ENCODE measurements at places on chromosomes 6 and 20.

DNA sequence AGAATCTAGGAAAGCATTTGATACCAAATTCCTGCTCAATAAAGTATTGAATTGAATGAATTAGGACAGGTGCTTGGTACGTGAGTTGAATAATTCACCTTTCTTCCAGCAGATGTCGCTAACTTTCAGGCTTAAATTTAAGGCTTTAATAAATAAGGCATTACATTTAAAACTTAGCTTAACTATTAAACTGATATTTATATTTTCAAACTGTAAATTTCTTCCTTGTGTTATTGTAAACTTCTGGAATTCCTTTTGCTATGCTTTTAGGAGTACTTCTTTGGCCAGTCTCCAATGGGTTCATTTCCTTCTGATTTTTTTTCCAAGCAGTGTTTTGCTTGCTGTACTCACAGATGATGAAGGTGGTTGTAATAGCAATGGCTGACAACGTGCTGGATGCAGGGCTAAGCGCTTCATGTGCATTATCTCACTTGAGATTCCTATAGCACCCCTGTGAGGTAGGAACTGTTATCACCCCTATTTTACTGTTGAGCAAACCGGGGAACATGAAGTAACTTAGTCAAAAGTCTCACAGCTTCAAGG lies 71.3 kb upstream of the SLC2A12 start:
- DNase-seq: peak; percentile 19

- DNase-seq: no peak
Observed at GRCh38 chr20:48789185-48789668, 38.6 kb downstream of the PREX1 start.

GRCh38 chr6:42336431-42336830 lies 115.3 kb downstream of the TRERF1 start:
- DNase-seq: no peak

DNA sequence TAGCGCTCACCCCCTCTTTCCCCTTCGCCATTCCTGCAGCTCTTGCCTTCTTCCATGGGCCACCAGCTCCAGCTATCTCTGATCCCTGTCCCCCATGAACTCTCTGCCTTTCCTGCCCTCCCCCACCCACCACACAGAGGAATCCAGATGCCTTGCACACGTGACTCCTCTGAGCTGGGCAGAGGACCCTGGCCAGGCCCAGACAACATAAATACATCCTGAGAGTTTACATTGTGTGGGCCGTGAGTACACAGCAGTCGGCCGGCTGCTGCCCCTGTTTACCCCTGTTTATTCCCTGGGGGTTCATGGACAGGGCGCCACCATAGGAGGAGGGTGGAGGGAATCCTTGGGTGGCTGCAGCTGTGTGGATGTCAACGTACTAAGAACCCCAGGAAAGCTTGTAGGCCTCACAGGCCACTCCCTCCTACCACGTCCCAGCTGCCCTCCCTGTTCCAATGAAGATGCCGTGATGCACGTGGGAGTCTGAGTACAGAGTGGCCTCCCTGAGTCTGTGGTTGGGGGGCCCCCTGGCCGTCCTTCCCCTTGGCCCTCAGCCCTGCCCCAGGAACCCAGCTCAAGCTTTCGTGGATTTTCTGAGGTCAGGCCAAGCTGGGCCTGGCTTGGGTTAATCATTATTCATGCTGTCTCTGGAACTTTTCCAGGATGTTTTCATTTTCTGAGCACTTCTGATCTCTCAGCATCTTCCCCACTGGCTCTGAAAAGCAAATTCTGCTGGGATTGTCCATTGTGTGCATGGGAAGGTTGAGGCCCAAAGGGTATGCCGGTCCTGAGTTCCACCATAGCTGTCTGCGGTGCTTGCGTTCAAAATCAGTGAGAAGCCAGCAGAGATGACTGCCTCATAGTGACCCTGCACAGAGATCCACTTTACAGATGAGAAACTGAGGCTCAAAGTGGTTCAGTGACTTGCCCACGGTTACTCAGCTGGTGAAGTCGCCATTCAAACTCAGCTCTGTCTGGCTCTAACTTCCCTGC lies 136.3 kb downstream of the MRPL14 start:
- no peak for DNase-seq

DNA sequence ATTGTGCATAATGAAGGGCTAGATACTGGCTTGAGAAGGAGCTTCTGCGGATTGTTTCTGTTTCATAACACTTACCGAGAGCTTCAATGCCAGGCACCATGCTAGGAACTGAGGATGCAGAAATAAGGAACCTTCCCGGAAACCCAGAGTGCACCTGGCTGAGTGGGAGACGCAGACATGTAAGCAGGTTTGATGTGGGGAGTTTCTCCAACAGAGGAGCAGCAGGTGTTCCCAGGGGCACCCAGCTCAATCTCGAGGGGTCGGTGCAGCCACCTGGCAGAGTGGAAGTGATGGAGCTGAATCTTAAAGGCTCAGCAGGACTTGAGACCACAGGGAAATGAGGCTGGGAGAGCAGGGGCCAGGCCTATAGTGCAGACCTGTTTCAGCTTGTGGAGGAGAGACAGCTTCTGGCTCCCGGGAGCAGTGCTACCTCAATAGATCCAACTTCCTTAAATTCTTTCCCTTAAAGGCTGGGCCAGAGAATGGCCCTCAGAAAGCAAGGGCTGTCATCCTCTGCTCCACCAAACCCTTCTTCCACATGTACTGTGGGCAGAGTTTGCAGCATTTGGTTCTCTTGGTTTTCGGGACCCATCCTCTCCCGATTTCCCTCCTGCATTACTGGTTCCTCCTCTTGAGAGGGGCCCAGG lies 27.8 kb upstream of the SRC start:
- no peak for DNase-seq
